Mucosa of gallbladder (tissue), 1 donor: ENCODE measurements at places on chromosomes 5 and 9. TPM values are rescaled to one million over a fixed set of nuclear protein-coding genes. Genes with fewer than 3 reads are reported as not detected.

DNA sequence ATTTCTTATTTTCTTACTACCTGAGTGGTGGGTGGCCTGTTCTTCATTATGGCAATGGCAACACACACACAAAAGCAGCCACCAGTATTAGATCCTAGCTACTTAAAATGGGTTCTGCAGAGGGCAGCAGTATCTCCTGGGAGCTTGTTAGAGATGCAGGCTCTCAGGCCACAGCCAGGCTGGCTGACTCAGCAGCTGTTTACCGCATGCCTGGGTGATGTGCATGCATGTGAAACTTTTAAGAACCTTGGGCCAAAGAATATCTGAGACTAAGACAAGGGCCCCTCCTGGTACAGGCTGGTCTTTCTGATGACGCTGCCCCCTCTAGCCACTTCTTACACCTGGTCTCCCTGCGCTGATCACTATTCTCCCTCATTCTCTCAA lies 399.0 kb downstream of the MED10 start:
- no peak for DNase-seq

DNA sequence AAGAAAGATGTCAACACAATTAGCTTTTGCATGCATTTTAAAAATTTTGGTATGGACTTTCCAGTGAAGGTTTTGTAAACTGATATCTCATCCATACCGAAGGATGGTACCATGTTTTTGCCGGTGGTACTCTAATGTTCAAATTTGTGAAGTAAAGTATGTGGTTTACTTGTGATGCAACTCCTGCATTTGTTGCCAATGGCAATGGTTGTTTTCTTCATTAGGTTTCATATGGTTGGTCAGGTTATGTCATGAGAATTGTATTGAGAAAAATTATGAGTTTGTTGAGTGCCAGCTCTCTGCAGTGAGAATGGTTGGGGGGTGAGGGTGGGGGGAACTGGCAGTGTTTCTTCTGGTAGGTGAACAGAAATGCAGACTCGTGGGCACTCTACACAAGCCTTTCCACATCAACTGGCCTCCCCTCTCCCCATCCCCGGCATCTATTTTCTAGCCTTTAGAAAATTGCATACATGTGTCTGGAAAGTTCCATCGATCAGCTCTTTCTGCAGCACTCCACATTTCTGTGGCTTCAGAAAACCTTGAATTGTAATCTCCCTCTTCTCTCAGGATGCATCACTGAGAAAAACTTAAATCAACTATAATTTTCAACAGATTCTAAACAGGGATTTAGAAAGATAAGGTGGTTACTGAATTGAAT lies 107.7 kb downstream of the PDE4D start:
- DNase-seq = no peak

DNA sequence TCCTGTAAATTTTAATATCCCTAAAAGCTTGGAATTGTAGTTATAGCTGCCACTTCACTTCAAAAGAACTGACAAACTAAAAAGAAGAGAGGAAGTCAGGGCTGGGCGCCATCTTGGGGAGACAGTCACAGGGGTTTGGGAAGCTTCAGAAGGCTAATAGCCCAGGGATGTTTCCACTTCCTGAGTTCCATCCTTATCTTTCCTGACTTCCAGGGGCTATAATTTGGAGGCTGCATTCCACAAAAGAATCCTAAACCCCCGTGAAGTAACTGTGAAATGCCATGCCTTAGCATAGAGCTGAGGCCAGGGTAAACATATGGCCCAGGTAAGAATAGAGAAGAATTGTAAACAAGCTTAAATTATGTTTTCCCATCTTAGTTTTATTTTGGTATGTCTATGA lies 75.4 kb upstream of the LPAR1 start:
- no peak for DNase-seq

- DNase-seq = no peak
Observed at GRCh38 chr9:21533597-21533996, 51.5 kb upstream of the IFNE start.

- no peak for DNase-seq
Observed at GRCh38 chr9:98884849-98885248, 58.9 kb upstream of the COL15A1 start.

DNA sequence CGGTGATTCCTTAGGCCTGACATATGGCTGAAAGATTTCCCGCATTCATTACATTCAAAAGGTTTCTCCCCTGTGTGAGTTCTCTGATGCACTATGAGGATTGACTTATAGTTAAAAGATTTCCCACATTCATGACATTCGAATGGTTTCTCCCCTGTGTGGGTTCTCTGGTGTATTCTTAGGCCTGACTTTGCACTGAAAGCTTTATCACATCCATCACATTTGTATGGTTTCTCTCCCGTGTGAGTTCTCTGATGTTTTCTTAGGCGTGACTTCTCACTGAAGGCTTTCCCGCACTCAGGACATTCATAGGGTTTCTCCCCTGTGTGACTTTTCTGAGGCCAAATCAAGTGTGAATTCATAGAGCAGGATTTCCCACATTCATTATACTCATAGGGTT lies 35.8 kb downstream of the ZNF782 start:
- no peak for DNase-seq

ADAMTS13 gene
- total RNA-seq = 7.1 TPM
